ENCODE measurements at places on chromosomes 12 and 14.

DNA sequence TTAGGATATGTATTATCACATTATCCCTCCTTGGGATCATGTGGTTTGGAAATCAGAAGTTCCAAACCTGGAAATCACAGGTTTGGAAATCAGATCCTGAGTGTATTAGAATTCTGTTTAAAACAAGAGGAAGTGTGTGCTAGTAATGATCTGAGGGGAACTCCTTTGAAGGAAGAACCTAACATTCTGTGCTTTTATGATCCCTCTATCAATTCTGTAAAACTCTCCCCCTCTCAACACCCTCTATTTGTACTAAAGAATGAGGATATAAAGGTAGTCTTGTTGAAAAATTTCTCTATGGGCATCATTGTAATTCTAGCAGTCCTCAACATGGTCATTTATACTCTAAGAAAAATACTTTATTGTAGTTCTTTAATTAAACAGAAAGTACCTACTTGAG lies 97.4 kb downstream of the SRGAP1 start:
- DNase-seq = no peak

DNA sequence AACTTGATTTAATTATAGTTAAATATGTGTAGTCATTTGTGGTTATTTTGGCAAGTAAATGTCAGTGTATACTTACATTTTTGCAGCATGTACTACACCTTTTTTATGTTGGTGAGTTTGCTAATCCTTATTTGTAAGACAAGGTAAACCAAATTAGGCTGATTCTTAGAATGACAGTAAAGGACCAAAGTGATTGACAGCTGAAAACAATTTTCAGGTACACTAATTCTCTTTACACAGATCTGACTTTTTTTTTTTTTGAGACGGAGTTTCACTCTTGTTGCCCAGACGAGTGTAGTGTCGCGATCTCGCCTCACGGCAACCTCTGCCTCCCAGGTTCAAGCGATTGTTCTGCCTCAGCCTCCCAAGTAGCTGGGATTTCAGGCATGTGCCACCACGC lies 8.4 kb downstream of the SLC25A3 start:
- DNase-seq = no peak

- peak; percentile 59 for DNase-seq
Measured at GRCh38 chr14:102593061-102593824, 794 bp downstream of the RCOR1 start.

DNA sequence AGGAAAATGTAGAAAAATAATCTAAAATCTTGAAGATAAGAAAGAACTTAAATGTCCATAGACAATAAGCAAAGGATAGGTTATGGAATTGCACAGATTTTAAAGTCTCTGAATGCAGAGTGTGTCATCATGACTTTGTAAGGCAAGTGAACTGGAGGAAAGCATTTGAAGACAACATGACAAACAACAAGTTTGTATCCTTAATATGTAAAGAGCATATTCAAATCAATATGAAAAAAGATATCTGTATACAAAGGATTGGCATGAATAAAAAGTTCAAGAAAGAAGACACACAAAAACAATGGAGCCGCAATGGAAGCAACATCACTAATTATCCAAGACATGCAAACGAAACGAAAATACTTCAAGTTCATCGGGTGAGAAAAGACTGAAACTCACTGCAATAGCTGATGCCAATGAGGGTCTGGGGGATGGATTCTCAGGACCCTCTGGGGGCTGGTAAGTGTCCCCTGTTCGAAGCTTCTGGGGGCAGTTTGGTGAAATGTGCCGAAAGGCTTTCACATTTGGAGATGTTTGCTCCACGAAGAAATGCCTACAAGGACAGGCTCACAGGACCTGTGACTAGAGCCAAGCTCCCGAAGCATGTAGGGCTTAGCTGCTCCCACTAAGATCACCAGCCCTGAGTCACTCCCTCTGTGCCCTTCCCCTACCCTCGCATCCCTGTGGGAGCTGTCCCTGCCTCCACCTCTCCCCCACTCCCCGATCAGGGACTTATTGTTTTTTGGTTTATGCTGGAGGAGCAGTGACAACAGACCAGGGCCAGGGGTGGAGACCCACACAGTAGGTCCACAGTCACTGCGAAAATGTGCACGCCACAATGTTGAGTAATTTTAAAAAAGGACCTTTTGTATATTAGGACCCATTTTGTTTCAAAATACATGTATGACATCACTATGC lies 345.7 kb upstream of the SFSWAP start:
- no peak for DNase-seq

- DNase-seq = no peak
Measured at GRCh38 chr14:96148631-96149030, 56.0 kb upstream of the BDKRB2 start.

DNA sequence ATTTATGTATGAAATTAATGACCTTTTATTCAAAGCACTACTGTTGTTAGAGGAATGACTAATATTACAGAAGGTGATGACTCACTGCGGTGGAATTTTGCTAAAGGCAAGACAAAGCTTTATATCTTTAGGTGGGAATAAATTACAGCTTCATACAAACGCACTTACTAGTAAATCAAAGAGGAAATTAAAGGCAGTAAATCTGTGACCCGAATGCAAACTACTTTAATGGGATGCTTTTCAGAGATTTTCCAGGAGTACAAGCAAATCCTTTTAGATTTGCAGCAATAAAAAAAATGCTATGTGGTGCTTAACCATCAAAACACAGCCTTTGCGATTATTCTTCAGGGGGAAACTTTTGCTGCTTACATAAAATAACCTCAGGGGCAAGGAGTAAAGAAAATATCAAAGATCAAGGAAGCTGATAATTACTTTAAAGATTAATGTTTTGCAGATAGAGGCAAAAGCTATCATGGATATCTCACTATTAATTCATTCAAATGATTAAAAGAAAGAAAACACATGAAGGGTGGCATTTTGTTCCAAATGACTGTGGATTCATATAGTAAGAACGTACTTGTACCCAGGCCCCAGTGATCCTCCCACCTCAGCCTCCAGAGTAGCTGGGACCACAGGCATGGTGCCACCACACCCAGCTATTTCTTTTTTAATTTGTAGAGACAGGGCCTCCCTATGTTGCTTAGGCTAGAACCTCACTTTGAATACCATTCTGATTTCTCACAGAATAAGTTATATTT lies 98.9 kb downstream of the DENND5B start:
- no peak for DNase-seq

DNA sequence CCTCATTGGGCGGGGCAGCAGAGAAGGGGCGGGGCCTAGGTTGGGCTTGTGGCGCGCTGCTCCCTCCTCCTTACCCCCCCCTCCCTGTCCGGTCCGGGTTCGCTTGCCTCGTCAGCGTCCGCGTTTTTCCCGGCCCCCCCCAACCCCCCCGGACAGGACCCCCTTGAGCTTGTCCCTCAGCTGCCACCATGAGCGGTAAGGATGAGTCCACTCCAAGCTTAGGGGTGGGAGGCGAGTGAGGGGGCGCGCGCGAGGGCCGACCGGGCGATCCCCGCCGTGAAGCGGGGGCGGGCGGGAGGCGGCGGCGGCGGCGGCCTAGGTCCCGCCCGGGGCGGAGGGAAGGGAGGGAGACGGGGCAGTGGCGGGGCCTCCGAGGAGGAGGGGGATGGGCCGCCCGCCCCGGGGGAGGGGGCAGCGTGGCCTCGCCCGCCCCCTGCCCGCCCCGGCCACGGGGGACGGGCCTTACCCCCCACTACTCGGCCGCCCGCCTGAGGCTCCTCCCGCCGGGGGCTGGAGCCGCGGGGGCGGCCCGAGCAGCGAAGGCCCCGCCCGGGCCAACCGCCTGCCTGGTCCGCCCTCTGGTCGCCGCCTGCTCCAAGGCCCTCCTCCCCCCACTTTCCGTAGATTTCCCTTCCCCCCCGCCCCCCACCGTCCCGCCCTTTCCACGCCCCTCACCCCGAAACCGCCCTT lies at the start of gene SP1:
SP1 (plus strand) TSS at position 73 of the 690 bp plus-strand sequence; CDS start at position 189, 116 bp downstream.
- DNase-seq = peak; percentile 50
